ENCODE measurements at places on chromosomes 6 and 20.

DNA sequence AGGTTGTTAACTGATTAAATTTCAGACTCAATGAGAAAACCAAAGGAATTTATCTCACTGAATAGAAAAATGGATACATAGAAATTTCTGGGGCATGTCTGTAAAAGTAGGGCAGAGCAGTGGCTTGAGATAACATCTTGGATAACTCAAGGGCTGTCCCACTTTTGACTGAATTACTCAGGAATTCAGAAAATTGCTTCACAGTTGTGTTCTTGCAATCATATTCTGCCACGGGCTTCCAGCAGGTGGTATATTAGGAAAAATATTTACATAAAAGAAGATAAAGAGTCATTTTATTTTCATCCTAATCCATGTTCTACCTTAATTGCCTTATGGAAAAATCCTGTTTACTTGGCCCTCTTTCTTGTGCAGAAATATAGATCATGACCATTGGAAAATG lies 156.4 kb upstream of the AKIRIN2 start:
- DNase-seq: no peak

DNA sequence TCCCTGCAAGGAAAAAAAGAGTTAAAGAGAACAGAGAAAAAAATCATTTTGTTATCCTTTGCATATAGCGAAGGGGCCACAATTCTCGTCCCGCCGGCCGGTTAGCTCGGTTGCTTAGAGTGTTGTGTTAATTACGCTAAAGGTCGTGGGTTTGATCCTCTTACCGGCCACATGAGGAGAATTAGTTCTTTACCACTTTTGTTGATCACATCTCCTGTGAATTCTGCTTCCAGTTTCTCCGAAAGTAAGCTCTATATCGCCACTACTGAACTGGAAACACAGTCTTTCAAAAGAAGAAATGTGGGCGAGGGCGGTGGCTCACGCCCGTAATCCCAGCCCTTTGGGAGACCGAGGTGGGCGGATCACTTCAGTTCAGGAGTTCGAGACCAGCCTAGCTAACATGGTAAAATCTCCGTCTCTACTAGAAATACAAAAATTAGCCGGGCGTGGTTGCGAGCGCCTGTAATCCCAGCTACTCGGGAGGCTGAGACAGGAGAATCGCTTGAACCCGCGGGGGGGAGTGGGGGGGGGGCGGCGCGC lies 13.4 kb downstream of the PRSS16 start:
- no peak for DNase-seq

DNA sequence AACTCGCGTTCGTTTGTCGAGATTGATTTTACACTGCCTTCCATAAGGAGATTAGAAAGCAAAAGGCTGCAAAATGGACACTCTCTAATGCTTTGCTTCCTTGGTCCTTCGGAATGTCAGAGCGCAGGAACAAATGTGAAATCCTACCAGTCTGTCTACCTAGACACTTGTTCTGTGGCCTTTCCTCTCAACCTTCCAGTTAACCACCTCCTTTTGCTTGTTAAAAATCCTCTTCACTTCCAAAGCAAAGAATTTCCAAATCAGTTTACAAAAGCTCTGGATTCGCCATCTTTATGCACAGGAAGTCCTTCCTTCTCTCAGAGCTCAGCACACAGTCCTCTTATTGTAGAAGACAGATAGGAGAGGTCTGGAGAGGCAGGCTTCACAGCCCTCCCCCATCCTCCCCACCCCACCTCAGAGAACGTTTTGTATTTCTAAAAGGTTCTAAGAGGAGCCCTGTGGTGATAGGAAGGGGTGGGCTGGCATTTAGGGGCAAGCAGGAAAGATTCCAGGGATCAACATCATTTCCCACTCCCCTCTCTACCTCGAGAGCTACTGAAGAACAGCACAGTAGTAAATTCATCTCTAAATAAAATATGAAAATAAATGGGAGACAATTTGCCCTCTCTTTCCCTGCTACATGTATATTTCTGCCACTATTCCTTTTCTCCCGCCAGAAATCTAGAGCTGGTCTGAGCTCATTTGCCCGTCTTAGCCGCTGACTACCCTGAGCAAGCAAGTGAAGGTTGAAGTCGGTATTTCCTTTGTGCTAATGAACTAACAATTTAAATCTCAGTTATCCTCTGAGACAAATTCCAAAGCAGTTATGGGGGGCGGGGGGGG lies 18.9 kb downstream of the TFAP2A start:
- no peak for DNase-seq

DNA sequence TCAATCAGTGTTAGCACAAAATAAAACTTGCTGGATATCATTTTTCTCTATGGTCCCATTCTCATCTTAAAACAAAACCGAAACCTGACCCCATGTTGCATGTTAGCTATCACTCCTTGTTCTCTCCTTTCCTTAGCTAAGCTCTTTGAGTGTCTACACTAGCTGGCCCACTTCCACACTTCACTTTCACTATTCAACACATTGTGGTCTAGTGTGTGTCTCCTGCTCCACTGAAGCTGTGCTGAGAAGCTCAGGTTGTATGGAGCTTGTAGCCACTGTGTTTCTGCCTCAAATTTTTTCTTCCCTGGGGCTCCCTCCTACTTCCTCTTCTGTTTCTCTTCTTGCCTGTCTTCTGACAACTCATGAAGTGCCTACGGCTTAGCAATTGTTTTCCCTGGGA lies 223.0 kb downstream of the NKAIN2 start:
- no peak for DNase-seq
